Cerebellar nuclear complex (tissue), 1 donor: ENCODE measurements at places on chromosomes 2 and 18.

DNA sequence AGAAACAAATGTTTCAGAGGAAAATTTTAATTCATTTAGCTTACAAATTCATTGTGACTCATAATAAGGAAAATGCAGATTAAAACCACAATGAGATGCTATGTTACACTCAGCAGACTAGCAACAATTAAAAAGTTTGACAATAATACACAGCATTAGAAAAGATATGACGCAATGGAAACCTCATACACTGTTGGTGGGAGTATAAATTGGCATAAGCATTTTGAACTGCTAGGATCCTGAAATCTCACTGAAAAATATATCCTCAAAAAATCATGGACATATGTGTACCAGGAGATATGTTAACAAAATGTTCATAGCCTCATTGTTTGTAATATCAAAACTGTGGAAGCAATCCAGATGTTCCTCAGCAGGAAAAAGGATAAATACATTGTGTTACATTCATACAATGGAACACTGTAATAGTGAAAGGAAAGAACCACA is 13.7 kb downstream of the CALCRL start:
- no peak for DNase-seq

DNA sequence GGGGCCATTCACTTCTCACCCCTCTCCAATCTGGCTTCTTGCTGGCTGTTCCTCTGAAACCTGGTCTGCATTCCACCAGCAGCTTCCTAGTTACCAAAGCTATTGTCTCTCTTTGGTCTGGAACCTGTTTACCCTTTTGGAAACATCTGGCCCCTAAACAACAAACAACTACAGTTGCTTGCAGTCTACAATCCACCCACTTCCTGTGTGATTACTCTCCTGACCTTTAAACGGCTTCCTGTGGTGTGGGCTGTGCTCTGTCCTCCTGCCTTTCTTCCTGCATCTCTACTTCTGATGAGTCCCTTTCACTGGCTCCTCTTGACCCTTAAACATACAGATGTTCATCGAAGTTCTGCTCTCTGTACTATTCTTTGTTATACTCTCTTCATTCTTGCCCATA is 303.8 kb downstream of the TDRD15 start:
- no peak for DNase-seq

- no peak for DNase-seq
Measured at GRCh38 chr18:48784656-48785055, 166.1 kb downstream of the SMAD7 start.

GRCh38 chr2:47266939-47267710 is 112.0 kb upstream of the STPG4 start:
- DNase-seq: no peak
